ENCODE measurements at places on chromosomes 13 and 19.
A peak's percentile ranks its signal among the peaks of the same experiment; 100 is the strongest.

DNA sequence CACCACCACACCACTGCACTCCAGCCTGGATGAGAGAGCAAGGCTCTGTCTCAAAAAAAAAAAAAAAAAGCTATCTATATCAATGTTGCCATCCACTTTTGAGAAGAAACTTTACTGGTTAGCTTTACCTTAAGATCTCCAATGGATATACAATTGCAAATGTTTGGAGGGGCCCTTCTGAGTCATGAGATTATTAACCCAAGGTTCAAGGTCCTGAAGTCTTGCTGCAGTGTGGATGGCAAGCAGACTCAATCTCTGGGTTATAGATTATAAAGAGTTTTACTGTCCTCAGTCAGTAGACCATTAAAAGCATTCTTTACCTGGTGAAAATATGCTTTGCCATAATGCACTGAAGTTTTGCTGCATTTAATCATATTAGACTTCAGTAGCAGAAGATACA is 3.7 kb upstream of the ZNF431 start:
- DNase-seq = no peak

DNA sequence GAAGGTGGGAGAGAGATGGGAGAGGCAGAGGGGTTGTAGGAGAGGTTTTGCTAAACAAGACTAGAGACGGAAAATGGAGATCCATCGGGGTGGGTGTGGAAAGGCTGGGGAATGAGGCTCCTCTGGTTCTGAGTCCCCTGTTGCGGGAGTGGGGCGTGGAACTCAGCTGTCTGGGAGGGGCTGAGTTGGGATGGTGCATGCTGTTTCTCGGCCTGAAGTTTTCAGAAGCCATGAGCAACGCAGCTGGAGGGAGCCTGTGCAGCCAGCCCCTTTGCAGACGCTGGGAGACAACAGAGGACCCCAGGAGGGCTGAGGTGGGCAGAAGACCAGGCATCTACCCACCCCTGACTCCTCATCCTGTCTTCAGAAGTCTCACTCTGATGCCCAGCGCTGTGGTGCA is 7.4 kb upstream of the GIPR start:
- no peak for DNase-seq

DNA sequence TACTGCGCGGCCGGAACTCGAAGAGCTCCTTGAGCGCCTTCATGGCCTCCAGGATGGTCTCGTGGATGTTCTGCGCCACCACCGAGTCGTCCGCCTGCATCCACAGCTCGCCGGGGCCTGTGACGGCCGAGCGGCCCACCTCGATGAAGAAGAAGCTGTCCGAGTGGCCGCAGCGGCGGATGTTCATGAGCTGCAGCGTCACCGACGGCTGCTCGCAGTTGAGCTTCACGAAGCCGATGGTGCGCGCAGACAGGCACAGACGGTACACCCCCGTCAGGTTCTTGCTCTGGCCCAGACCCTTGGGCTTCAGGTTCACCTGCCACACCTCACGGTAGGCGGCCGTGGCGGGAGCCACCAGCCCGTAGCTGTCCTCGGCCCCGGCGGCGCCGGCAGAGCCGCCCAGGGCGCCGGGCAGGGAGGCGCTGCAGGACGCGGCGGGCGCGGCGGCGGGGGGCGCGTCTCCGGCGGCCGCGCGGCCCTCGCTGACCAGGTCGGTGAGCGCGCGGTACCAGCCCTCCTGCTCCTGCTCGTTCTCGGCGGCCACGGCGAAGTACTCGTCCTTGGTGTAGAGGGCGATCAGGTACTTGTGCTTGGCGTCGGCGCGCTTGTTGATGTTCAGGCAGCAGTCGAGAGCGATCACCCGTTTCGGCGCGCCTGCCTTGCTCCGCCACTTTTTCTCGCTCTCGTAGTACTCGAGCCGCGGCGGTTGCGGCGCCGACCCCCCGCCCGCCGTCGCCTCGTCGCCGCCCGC is 1.1 kb downstream of the IRS2 start:
- DNase-seq = peak; percentile 32

DNA sequence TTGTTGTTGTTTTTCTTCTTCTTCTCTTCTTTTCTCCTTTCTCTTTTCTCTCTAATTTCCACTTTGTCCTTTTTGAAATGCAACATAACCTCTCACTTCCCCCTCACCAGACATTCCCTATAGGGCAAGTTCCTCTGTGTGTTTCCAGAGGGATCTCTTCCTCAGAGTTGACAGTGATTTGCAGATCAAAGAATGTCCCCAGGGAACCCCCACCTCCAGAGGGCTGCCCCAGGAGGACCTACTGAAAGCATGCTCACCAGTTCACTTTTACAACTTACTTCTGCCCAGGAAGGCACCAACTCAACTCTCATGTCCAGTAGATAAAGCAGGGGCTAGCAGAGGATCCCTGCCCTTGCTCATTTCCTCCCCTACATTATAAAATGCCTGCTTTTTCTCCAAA is 1648.0 kb downstream of the PCDH9 start:
- no peak for DNase-seq

- peak; percentile 83 for DNase-seq
These were observed 40.5 kb downstream of the MAU2 start for GRCh38 chr19:19361075-19361594.

DNA sequence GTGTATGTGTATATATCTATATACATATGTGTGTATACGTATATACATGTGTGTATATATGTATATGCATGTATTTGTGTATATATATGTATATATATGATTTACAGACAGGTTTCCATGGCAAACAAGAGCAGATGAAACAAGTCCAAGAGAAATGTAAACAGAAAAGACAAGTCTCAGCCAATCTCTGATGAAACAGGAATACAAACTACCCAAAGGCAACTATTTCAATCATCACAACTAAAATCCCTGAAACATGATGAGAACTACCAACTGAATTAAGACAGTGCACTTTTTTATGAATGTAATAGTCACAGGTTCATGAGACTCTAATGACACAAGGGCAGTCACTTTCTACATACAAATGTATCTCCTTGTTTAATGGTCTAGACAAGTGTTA is 140.2 kb downstream of the TNFRSF19 start:
- DNase-seq = no peak

GRCh38 chr13:41133951-41134350 is 1.3 kb upstream of the KBTBD6 start:
- no peak for DNase-seq

DNA sequence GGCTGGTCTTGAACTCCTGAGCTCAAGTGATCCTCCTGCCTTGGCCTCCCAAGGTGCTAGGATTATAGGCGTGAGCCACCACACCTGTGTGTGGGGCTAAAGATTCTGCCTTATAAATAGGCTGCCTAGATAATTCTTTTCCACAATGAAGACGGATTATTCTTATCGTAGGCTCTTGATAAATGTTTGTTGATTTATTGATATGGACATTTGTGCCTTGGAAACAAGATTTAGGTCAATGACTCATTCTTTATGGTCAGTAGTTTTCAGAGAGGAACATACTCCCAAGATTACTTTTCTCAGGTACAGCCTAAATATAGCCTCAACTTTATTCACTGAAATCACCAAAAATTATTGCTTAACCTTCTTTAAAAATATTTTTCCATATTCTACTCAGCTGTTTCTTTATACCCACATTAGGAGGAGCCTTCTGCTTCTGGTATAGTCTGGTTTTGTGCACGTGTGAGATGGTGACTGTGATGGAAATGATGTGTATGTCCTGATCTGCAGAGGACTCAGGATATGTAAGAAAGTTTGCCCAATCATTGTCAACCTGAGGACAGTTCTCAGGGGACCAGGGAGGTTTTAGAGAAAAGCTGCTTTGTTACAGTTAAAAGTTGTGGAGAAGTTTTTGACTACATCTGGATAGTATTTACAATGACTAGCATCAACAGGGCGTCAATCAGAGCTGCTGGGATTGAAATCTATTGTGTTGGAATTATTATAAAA is 208.9 kb downstream of the DNAJC15 start:
- DNase-seq = no peak

GRCh38 chr13:46304546-46304945 is 82.5 kb downstream of the RUBCNL start:
- no peak for DNase-seq

DNA sequence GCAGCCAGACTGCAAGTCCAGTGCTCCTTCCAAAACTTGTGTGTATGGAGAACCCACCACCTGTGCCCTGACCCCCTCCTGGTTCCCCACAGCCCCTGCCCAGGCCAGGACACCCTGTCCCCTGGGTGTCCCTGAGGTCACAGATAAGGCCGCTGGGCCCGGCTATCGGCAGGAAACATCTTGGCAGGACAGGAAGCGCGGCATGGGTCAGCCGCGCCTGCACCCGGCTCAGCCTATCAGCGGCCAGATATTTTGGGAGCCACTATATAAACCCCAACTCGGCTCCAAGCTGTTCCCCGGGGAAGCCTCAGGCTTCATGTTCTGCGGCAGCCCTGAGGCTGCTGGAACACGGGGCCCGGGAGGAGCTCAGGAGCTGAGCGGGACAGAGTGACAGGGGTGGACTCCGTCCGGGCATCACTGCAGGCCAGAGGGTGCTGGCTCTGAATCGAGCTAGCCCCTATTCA is 60.8 kb downstream of the AP1M1 start:
- DNase-seq = no peak

DNA sequence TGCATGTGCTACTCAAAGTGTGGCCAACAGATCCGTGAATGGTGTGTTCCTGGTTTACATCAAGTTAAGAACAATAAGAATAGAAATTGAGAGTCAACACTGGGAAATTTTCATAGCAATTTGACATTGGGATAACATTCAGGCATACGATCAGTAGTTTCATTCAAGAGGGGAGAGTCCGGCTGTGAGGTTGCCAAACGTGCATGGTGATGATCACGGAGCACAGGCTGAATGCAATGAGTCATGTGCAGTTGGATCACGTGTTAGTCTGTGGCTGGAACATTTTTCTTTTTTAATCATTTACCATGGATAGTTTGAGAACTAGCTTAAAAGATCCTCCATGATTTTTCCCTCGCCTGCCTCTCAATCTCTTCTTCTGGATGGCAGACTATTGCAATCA is 2.5 kb upstream of the DCT start:
- no peak for DNase-seq

DNA sequence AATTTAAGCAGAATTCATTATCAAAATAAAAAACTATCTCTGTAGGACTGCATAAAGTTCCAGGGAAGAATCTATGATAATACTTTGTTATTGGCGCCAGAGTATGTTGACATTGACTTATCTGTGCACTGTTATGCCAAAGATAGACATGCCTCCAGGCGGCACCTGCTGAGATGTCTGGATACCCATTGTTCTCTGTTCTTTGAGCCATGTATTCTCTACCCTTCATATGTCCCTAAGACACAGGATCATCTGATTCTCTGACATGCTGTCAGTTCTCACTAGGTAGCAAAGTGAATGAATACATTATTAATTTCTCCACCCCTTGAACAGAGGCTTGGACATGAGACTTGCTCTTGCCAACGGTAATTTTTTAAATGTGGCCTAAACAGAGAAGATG is 517.8 kb upstream of the SLITRK5 start:
- no peak for DNase-seq

GRCh38 chr13:96460609-96461008 is 370.7 kb downstream of the HS6ST3 start:
- DNase-seq = no peak

- DNase-seq = no peak
These were observed 12.5 kb upstream of the MAP1S start for GRCh38 chr19:17706750-17707181.

GRCh38 chr19:12140545-12141404 is 625 bp upstream of the ZNF20 start:
- peak; percentile 84 for DNase-seq

GRCh38 chr13:92739306-92739818 is 487.2 kb upstream of the GPC6 start:
- DNase-seq = no peak

DNA sequence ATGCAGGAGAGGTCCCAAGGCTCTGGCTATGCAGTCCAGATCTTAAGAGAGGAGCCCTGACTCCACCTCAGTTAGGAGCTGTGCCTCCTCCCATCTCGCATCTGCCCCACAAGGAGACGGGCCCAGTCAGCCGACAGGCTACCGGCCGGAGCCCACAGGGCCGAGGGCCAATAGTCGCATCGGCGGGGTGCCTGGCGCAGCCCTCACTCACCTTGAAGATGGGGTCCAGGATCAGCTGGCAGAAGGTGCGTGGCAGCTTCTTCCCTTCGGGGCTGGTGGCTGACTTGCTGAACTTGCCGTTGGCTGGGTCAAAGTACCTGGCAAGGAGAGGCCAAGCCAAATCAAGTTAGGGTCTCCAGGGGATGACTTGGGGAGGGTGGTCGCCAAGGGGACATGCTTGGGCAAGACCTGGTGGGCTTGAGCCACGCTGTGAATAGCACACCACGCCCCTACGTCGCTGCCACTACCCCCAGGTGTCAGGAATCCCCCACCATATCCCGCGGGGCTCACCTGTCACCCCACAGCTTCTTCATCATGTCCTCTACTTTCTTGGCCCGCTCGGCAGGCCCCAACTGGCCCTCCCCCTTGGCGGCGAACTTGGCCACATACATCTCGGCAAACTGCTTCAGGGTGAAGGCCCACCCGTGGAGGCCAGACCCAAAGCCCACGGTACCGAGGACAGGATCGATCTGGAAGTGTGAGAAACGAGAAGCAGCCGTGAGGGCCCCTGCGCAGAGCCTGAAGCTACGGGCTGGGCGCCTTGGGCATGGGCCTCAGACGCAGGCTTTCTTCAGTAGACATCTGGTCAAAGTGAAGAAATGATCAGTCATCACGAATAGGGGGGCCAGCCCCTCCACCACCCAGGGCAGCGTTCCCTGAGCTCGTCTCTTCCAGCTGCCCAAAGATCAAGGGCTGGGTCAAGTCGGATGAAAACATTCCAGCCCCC is 3.3 kb downstream of the EEF2 start:
- no peak for DNase-seq

DNA sequence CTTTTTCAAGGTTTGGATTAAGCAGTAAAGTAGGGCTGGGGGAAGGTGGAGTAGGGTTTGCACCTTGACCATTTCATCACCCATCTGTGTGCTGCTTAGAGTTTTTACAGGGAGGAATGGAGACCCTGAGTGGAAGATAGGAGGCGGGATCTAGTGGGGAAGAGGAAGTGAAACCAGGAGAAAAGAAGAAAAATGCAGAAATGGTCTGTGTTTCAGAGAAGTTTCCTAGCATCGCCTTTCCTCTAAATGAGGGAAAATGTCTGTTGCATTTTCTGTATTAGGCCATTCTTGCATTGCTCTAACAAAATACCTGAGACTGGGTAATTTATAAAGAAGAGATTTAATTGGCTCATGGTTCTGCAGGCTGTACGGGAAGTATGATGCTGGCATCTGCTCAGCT is 64.1 kb downstream of the TPT1 start:
- no peak for DNase-seq

GRCh38 chr13:65985612-65986011 is 1244.5 kb downstream of the PCDH9 start:
- no peak for DNase-seq

- peak; percentile 83 for DNase-seq
These were observed 832 bp upstream of the ZNF491 start for GRCh38 chr19:11797491-11797890.

- no peak for DNase-seq
These were observed 199.7 kb downstream of the KATNAL1 start for GRCh38 chr13:30107521-30108136.
